ENCODE measurements at places on chromosomes 2 and 18.

- DNase-seq: no peak
These were observed 116.3 kb downstream of the DHRS9 start for GRCh38 chr2:169185711-169186110.

- no peak for DNase-seq
These were observed 86.2 kb downstream of the UPP2 start for GRCh38 chr2:158187908-158188307.

DNA sequence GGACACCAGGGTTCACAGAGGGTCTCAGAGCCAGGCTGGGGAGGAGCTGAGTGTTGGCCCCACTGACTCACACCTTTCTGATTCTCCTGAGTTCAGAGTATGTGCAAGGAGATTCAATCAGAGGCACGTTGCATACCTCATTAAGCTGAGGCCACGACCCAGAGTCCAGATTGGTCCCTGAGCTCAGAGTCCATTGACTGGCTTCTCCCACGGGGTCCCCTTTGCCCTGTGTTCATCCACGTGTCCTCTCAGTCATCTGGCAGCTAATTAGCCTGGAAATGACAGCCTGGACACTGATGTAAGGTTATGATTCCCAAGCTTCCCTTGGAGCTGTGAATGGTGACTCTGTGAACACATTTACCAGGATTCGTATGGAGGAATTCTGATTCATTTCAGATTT, 267.2 kb downstream of the SH3BP4 start:
- DNase-seq: no peak

DNA sequence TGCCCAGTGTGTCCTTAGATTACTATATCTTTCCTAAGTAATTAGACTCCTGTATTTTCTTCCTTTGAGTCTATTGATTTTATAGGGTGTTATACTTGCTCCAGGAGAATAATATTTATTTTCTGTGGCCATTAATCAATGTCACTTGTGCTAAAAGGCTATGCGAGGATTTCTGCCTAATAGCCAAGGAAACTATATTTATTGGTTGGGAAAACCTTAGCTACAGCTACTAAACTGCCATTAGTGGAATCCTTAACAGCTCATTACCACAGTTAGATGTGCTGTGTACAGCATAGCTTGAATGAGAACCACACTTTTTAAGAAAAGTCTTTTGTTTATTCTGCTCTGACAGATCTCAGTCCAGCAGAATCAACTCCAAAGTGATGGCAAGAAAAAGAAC, 537.3 kb downstream of the ERBB4 start:
- no peak for DNase-seq

DNA sequence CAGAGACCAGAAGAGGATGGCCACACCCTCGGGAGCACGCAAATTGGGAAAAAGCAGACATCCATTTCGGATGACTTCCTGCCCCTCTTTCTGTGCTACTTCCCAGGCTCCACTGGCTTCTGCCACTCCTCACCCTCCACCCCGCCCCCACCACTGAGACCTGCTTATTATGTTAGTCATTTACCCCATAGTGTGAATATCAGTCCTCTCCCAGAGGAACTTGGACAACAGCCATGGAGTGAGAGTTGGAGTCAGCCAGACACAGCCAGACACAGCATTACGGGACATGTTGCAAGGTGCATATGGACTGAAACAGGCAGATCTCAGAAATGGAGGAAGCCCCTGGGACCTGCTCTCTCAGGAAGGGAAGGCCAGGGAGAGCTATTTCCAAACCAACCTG, 51.8 kb downstream of the CTIF start:
- no peak for DNase-seq

- no peak for DNase-seq
These were observed 24.4 kb upstream of the GAREM2 start for GRCh38 chr2:26148501-26148900.

DNA sequence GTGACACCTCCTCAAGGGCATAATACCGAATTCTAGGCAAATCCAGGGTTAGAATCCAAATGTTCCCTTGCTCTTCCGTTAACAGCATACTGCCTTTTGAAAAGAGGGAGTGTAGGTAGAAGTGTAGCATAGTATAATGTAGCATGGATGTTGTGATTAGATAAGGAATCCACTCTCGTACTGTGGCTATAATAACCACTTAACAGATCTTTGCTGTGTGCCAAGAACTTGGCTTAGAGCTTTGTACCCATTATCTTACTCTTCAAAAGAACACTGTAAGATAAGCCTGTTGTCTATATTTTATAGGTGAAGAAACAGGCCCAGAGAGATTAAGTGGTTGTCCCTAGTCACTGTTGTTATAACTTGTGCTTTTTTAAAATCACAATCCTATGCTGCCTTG, 24.2 kb downstream of the WDR75 start:
- no peak for DNase-seq

DNA sequence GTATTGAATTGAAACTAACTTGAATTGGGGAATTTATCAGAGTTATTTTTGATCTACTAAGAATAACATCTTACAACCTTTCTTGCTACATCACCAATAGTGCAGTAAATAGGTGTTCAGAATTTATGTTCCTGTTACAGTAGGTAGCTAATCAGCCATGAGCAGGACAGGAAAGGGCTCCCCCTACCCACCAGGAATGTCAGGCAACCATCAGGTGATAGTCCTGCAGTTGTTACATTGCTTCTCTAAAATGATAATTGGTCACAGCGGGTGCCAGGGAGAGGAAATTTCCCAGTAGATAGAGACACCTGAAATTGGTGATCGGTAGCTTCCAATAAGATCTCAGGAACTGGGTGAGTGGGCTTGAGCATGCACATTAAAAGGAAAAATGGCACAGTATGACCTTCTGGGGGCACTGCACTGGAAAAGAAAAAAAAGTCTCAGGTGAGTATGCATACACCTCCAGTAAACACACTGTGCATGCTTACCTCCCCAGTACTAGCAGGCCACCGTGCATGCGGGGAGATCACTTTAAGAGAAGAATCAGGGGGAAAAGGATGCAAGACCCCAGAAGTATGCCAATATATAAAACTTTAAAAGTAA, 1092.0 kb upstream of the LRRTM1 start:
- no peak for DNase-seq

GRCh38 chr18:5895876-5896740, 786 bp upstream of the TMEM200C start:
- no peak for DNase-seq

DNA sequence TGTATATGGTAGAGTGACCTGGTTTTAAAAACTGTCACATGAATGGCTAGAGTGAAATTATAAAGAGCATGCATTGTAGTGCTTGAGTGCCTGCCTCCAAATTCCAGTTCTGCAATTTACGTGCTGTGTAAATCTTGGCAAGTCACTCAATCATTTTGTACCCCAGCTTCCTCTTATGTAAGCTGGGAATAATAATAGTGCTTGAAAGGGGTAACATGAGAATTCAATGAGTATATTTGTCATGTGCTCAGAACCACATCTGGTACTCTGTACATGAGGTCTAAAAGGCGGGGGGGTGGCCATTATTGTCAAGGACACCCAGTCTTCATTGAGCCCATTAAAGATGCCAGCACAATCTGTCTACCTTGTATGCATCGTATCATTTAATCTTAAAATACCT, 214.8 kb downstream of the MC4R start:
- no peak for DNase-seq

GRCh38 chr2:216949700-216950413, 90.0 kb upstream of the TNP1 start:
- no peak for DNase-seq

GRCh38 chr2:14524803-14525080, 107.8 kb upstream of the LRATD1 start:
- DNase-seq: no peak

GRCh38 chr2:121998751-121999150, 243.3 kb downstream of the TSN start:
- DNase-seq: no peak

GRCh38 chr2:71524476-71524875, 71.1 kb downstream of the DYSF start:
- DNase-seq: no peak

- DNase-seq: no peak
These were observed 363.7 kb upstream of the MYT1L start for GRCh38 chr2:2694746-2695145.

GRCh38 chr18:13436576-13436975, 218.0 kb downstream of the LDLRAD4 start:
- DNase-seq: peak; percentile 68

DNA sequence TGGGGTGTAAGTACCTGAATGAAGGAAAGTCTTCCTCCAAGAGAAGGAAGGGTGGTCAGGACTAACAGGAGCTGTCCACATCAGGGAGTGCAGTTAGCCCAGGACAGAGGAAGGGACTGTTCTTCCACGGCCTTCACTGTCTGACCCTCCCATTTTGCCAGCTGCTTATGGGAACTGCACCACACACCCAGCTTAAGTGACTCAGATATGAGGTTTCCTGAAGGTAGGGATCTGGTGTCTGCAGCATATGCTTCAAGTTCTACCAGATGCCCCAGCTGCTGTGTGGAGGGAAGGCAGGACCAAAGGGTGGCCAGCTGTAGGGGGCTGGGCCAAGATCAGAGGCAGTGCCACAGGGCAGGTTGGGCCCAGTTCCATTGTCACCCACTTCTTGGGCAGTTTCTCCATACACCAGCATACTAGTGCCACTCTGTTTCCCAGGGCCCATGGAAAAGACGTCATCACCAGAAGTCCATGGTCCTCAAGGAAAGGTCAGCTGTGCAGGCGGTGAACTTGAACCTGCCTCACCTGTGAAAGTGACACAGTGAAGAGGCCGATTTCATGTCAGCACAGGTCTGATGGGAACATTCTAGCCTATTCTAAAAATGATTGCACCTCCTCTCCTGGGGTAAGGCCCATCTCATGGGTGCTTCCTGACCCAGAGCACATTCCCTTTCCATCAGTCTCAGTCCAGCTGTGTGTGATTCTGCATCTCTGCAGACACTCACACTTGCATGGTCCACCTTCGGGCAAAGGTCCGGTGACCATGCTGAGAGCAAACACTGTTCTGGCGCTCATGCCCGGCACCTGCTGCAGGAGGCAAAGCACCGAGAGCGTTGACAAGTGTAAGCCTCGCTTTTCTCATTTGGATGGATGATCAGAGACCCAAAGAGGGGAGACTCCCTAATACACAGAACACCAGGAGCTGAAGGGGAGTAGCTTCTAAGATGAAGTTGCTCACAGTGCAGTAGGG, 68.0 kb downstream of the ACAA2 start:
- no peak for DNase-seq

DNA sequence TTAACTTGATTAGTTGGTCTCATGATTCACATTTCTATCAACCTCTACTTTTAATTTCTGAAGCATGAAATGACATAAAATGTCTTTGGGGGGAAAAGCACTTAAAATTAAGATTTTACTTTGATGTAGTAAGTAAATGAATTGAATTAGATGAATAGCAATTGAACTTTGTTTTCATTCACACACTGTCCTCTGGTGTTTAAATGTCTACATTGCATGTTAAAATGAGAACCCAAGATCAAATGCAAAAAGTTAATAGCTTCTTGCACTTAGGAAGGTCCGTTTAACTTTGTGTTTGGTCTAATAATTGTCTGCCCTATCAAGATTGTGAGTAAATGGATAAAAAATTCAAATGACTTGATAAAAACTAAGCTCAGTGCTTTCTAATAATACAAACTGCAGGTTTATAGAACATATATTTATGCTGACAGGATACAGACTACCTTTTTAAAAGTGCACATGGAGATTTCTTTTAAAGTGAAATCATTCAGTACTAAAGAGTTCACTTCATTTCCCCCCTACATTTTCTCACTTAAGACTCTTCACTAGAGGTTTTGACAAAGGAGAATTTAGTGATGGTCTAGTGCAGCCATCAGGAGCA, 156.2 kb upstream of the NABP1 start:
- DNase-seq: no peak

- peak; percentile 17 for DNase-seq
These were observed 868 bp downstream of the HSBP1L1 start for GRCh38 chr18:79965119-79965902.

GRCh38 chr18:76405681-76406356, 89.2 kb downstream of the ZNF516 start:
- peak; percentile 20 for DNase-seq

DNA sequence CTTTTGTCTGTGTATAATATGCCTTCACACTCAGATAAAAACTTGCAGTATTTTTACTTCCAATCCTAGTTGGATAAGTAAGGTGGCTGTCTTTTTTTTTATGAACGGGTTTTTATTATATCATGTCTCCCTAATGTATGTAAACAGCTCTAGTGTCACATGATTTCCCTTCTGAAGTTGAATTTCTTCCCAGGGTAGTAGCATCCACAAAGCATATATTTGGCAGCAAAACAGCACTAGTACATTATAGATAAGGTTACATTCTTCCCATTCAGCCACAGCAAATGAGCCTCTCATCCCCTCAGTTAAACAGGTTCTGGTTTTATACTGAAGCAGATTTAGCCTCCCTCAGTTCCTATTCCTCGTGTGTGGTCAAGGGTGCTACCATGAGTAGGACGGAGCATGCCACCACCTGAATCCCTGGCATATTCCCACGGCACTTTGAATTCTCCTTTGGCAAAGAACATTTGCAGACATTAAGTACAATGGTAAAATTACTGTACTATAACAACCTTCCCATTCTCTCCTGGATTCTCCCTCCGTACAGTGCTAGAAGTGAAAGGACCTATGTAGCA, 15.4 kb upstream of the DTNA start:
- DNase-seq: no peak

DNA sequence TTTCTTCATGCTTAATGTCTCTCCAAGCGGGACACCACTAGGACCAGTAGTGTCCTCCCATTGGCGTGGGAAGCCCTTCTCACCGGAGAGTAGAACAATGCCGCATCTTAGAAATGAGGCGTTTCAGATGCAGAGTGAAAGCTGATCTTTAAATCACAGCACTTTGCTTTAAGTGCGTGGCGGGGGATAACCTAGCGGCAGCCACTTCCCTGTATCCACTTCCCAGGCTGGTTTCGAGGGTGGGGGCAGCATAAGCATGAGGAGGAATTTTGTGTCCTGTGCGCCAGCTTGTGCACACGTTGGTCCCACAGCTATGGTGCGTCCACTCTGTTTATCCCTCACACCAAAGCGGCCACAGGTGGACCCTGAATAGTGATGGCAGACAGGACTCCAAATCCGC, 63.1 kb downstream of the MBP start:
- DNase-seq: no peak

DNA sequence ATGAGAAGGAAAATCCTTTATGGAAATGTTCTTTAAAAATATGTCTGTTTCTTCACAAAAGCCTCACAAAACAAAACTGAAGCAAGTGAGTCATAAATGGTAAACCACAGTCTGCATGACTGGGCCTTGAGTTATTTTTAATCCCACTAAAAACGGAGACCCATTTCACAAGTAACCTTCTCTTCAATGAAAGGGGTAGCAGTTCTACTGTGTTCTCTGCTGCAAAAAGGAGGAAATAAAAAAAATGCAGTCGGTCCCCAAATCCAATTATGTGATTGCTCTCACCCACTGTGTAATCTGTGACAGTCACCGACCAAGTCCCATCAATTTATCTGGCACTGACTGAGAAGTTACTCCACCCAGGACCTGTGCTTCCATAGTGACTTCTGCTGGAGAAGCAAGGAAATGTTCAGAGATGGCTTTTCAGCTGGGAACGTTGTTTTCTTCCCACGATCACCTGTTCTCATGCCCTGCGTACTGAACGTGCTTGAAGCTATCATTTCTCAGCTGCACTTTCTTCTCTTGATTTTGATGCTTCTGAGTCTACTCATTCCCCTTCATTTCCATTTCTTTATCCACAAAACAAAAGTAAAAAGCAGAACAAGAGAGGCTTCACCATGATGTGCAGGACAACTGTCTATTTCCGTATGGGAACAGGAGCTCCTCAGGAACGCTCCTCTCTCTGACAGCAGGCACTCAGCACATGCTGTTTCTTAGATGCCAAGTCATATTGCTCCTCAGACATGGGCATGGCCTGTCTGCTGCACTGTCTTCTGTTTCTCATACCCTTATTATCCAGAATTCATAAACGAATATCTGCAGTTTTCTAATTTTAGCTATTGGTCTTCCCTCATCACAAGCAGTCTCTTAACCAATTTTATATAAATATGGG, 80.0 kb upstream of the TMEM200C start:
- DNase-seq: no peak

Measured in central memory CD4-positive, alpha-beta T cell (primary cell).